ENCODE measurements at places on chromosomes 16 and 17. TPM values are rescaled to one million over a fixed set of nuclear protein-coding genes. Genes with fewer than 3 reads are reported as not detected.

Gene FBXL16
- 30.1 TPM for total RNA-seq

Gene ZNF213
- total RNA-seq = 12.8 TPM

Gene TP53TG3F
- total RNA-seq = not detected

Gene PRR14
- total RNA-seq = 121 TPM

GRCh38 chr16:5916711-5917191 is 819.2 kb upstream of the EEF2KMT start:
- DNase-seq = no peak

DNA sequence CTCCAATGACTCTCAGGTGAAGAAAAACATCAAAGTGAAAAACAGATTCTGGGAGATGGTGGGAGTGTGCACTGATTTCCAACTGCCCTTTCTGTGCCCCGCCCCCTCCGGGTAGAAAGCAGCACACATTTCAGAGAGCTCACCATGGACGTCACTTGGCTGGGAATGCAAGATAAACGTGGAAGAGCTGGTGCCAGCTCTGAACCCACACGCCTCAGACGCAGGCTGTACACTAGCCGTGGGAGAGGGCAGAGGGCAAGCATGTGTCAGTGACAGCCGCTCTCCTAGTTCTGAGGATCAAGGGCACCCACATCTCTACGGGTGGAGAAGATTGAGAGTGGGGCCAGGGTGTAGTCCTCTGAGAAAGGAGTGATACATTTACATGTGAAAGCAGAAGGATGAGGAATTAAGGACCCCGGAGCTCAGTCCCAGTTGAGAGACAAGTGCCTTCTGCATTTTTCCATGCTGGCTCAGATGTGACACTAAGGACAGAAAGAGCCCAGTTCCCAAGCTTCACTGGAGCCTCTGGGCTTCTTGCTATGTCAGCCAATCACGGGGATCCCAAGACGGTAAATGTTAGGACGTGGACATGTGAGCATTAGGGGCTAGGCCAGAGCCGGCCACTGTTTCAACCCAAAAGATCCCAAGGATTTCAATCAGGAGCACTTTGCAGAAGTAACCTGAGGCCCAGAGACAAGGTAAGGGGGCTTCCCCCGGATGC is 101.3 kb downstream of the ZFHX3 start:
- DNase-seq = no peak

GRCh38 chr16:84423416-84423837 is 55.1 kb downstream of the ATP2C2 start:
- no peak for DNase-seq

DNA sequence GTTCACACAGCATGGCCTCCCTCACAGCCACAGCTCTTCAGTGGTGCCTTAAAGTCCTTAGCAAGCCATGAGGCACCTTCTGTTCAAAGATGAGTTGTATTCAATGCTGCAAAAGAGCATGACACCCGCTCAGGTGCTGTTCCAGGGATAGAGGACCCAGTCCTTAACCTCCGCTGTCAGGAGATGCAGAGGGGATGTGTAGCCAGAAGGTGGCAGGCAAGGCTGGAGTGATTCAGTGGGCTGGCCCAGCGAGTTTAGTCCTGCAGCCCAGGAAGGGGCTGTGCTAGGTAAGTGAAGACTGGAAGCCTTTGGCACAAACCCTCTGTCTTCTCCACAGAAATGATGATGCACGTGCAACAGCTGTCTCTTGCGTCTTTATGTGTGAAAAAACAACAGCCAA is 25.0 kb upstream of the ADAM11 start:
- no peak for DNase-seq

DNA sequence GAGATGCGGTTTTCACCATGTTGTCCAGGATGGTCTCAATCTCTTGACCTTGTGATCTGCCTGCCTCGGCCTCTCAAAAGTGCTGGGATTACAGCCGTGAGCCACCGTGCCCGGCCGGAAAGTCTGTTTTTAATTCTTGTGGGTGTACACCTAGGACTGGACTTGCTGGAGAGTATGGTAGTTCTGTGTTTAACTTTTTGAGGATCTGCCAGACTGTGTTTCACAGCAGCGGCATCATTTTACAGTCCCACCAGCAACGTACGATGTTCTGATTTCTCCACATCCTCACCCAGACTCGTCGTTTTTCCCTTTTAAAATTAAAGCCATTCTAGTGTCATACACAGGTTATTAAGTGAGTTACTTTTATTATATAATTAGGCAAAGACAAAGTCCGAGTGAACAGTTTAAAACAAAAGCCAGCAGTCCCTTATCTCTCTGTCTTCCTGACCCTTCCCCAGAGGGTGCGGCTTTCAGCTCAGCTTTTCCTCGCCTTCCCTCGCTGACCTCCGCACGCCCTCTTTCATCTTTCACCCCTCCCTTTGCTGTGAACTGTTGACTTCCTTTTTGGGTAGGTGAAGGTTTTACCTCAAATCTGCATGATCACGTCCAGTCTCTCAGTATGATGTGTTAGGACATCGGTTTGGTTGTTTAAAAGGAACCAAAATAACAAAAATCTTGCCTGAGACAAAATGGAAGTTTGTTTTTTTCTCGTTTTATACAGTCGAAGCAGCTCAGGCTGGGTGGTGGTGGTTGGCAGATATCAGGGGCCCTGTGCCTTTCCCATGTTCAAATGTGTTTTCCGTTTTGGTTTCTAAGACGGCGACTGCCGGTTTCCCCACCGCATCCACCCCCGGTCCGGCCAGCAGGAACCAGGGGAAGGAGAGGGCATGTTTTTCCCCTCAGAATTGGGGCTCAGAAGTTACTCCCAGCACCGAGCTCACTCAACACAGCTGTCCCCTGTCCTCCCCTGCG is 18.0 kb downstream of the FAM234A start:
- DNase-seq = no peak

GRCh38 chr17:74859459-74860228 is at the start of gene GRIN2C:
TSS of gene GRIN2C (minus strand) at chr17:74859885. CDS start at chr17:74855092, 4,793 bp downstream.
- no peak for DNase-seq

DNA sequence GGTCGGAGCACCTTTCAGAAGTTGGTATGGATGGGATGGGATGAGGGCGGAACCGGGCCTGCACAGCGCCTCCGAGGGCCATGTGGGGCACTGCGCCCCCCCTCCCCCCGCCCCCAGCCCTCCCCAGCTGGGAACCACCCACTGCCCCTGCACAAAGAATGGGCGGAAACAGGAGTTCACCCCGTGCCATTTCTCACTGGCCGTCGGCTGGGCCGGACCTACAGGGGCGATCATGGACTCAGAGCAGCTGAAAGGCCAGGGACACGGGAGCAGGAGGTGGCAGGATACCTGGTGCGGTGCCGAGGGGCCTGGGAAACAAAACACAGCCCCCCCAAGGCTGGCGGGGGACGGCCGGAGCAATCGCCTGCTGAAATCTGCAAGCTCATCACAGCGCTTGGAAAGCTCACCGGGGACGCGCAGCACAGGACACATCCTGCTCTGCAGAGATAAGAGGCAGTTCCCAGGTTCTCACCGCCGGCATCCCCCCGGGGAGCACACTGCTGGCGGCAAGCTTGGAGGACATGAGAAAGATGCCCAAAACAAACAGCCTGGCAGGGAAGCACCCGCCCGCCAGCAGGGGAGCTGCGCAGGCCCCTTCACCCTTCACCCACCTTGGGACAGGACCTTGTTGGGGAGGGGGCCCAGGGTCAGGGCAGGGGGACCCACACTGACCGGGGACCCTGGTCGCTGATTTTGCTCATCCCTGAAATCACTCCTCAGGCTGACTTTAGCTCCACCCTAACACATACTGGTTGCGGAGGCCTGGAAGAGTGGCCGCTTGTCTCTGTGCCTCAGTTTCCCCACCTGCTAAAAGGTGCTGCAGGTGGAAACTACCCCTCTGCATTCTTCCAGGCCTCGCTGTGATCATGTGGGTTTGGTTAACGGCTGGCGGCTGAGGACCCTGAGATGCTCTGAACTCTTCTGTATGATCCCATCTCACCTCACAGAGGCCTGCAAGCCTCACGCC is 263.9 kb downstream of the C16orf95 start:
- DNase-seq = no peak

DNA sequence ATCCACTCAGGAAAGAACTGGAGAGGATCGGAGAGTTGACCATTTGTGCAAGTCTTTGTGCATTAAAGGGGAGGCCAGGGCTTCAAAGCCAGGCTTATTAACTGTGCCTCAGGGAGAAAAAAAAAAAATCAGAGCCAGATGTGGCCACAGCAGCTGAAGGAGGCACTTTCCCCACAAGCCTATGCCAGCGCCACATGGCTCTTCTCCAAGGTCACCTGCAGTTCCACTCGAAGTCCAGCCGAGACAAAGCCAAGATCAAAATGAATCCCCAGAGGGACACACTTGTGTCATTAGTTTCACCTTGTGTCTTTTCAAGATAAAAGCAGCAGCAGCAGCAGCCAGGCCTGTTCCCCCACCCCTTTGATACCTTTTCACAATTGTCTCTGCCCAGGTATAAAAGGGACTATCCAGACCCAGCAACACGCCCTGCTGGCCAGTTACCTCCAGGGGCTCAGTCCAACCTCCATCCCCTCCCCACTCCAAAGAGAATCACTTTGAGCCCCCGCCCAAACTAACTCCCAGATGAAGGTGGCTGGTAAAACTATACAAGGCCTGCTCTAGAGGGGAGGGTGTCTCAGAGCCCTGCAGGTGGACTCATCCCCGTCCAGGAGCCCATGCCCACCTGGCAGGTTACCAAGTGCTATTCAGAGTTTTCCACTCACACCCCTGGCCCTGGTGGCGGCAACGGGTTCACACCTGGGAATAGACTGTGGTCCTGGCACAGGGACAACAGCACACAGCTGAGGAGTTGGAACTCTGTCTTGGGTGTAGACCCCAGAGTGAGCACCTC is 29.2 kb downstream of the AXIN2 start:
- DNase-seq = no peak

- no peak for DNase-seq
Measured at GRCh38 chr17:64784353-64785010, 122.4 kb upstream of the SMURF2 start.

DNA sequence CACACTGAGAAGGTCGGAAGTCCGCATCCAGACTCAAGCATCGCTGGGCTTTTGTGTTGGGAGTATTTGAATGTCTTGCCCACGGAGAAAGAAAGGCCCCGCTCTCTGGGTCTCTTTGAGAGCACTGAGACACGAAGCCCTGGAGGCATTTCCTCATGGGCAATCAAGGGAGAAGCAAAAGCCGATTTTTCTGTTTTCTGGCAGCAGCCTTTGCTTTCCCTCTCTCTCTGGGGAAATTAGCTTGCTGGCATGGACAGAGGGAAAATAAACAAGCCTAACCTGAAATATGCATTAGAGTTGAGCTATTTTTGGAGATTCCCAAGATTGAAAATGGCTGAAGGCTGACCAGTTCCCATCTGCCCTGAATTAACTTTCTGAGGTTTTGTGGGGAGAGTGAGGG is 238.7 kb downstream of the HAPSTR1 start:
- DNase-seq = no peak

- no peak for DNase-seq
Measured at GRCh38 chr17:68353111-68353521, 61.8 kb downstream of the ARSG start.

- no peak for DNase-seq
Measured at GRCh38 chr17:8463099-8463498, 27.4 kb downstream of the NDEL1 start.

DNA sequence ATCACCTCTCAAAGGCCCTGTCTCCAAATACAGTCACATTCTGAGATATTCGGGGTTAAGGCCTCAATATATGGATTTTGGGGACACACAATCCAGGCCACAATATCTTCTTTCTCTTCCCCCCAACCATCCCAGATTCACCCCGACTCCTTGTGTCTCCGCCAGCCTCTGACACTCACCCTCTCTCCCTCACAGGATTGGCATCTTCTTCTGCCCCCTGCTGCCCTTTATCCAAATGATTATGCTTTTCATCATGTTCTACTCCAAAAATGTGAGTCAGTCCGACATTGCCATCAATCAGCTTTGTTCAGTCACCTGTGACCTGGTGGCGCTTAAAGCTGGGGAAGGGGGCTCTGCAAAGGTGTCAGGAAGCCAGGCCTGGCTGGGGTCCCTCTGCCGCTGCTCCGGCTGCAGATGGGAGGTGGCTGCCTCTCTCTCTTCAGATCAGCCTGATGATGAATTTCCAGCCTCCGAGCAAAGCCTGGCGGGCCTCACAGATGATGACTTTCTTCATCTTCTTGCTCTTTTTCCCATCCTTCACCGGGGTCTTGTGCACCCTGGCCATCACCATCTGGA is 35.1 kb downstream of the GDE1 start:
- DNase-seq = no peak

DNA sequence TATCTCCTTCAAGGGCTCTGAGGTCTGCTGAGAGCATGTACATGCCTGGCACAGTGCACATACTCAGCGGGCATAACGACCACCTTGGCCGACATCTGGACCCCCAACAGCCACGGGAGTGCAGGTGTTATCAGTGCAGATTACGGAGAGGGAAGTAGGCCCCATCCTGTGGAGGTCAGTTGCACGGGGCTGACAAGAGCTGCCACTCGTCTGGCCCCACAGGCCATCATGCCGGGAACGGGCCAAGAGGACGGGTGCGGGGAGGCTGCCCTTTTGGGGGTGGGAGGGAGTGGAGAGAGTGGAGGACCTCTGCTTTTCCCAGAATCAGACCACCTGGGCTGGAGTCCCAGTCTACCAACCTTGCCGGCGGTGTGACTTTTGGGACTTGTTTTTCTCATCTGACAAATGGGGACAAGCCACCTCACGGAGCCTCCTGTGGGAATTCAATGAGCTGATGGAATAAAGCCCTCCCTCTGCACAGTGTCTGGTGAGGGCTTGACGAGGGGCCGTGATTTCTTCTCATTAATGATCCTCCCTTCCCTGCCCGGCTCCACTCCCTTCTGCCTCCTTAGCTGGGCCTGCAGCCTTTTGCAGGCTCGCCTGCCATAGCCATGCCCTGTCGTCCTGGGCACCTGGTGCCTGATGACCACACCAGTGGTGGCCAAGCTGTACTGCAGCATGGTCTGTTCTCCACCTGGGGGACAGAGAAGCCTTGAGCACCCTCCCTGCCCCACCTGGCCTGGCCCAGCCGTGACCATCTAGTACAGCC is 4.6 kb downstream of the PRSS33 start:
- DNase-seq = no peak

GRCh38 chr17:40541873-40542557 is 23.3 kb downstream of the CCR7 start:
- DNase-seq = no peak

DNA sequence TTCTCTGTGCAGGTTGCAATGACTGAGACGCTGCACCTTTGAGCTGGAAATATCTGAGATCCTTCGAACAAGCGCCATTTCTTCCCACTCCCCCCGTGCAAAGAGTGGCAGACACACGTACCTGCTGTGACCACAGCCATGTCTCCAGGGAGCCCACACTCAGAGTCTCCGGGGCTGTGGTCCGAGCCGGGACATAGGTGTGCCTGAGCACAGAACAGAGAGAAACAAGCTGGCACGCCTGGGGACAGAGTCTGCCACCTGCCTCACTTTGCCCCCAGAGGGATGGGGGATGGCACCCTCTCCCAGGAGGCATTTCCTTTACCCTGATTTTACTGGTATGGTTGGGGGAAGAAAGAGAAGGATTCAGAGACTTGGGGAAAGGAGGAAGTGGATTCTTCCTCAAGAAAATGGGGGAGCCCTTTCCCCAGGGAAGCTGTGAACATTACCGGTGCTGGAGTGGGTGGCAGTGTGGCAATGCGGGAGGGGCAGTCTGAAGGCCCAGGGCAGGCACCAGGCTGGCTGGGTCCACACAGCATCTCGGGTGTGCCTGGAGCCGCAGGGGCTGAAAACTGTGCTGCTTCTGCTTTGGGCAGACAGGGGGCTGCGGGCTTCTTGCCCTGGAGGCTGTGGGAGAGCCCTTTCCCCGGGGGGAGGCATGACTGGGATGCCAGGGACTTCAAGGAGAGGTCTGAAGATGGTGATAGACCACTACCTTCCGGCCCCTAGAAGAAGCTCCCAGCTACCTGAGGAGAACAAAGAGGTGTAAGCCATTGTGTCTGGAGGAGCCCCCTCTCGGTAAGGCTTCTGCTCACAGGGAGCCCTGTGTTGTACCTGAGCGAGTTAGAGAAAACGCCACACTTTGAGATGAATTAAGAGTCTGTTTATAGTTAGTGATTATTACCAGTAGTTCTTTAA is 6.6 kb upstream of the PIK3R6 start:
- DNase-seq = no peak
